Stimulated activated CD4-positive, alpha-beta T cell treated with anti-CD3 and anti-CD28 coated beads, Interleukin-1b, Interleukin-23, amount 100 ng/mL, for 24 hours (primary cell): ENCODE measurements at places on chromosomes 16 and 17.

GRCh38 chr17:79832218-79833109, 6.8 kb downstream of the CBX4 start:
- DNase-seq: no peak

GRCh38 chr16:87369117-87369765, 14.3 kb downstream of the FBXO31 start:
- no peak for DNase-seq

DNA sequence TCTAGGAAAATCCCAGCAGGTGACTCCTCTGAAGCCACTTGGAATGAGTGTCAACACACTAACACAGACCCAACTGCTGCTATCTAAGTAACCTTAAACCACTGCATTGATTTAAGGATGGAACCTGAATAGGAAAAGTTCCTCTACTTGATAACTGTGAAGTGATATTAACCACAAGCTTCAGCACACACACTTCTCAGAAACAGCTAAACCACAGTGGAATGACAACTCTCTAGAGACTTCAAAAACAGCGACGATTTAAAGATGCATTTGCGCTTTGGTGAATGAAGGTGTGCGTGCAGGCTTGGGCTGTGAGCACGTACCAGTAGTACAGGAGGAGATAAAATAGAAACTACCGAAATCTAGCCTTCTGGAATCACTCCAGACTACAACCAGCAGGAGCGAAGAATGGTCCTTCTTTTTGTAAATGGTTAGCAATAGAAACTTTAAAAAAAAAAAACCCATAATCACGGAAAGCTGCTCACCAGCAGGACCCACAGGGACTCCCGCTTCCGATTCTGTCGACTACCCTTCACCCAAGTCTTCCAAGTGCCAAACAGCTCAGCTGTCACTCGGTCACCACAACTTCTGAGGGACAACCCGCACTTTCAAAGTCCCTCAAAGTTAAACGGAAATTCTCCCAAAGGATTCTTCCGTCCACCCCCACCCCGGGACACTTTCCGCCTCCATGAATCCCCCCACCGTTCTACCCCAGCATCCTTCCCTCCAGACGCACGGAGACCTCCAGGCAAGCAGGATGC, 137.7 kb upstream of the CORO6 start:
- DNase-seq: peak; percentile 16

DNA sequence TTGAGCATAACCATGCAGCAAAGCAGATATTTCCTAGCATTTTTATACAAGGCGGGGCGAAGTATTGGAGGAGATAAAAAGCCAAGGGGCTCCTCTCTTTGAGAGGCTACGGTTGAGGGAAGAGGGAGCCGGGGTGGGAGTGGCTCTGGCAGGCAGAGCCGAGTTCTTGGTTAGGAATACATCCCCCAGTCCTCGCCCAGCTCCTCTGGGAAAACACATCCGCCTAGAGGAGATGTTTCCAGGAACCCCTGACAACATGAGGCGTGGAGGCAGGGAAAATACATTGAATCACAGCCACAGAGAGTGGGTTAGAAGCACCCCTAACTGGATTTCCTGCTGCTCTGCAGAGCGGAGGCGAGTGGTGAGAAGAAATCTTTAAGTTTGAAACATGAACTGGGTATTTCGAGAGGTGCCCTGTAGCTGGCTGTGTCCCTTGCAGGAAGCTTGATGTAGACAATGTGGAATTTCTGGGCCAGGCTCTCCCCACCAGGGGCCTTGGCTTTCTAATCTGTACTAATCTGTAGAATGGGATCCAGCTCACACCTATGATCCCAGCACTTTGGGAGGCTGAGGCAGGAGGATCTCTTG, 27.3 kb downstream of the TTYH2 start:
- no peak for DNase-seq

- peak; percentile 25 for DNase-seq
These were observed 611 bp downstream of the BANP start for GRCh38 chr16:87951552-87952538.

DNA sequence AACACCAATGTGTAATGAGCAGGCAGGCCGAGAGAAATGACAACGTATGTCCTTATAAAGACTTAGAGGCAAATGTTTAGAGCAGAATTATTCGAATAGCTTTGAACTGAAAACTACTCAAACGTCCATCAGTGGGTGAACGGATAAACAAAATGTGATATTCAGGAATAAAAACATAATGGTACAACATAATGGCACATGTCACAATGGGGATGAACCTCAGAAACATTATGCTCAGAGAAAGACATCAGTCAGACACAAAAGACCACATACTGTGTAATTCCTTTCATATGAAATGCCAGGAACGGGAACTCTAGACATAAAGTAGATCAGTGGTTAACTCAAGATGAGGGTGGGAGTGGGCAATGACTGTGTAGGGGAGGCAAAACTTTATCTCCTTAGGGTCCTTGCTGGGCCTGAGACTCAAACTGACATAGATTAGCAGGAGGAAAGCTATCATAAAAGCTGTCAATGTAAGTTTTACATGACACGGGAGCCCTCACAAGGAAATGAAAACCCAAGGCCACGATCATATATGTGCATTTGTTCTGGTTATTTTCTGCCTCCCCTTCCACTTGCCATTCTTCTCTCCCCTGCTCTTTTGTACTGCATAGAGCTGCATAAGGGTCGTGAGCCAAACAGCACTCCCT, 14.8 kb upstream of the ARL4D start:
- no peak for DNase-seq
